Brain (organoid and tissue), 16 donors: ENCODE measurements at places on chromosomes 2 and 18. TPM values are rescaled to one million over a fixed set of nuclear protein-coding genes. Genes with fewer than 3 reads are reported as not detected.

The TNFRSF11A gene
- polyA plus RNA-seq, result 6.0 TPM

The CD302 gene
- 3.7 TPM for polyA plus RNA-seq

The INHBB gene
- polyA plus RNA-seq, result 13.9 TPM

The COLEC12 gene
- polyA plus RNA-seq, result 3.9 TPM

The NEU4 gene
- polyA plus RNA-seq, result 4.4 TPM

The RND3 gene
- polyA plus RNA-seq, result 1.5 TPM

The C2orf80 gene
- polyA plus RNA-seq, result 3.3 TPM

The NR4A2 gene
- polyA plus RNA-seq, result 4.3 TPM

The RMDN2 gene
- 0.53 TPM for polyA plus RNA-seq

The POTEJ gene
- polyA plus RNA-seq, result not detected

The ERMN gene
- 73.4 TPM for polyA plus RNA-seq

The FBXO15 gene
- 2.5 TPM for polyA plus RNA-seq

The CYBRD1 gene
- 8.0 TPM for polyA plus RNA-seq

The ADRA2B gene
- polyA plus RNA-seq, result 0.48 TPM

The B4GALT6 gene
- 3.4 TPM for polyA plus RNA-seq

The CPLX4 gene
- polyA plus RNA-seq, result not detected

The LYG1 gene
- polyA plus RNA-seq, result 0.36 TPM
